ENCODE measurements at places on chromosomes 6 and 20. TPM values are rescaled to one million over a fixed set of nuclear protein-coding genes. Genes with fewer than 3 reads are reported as not detected.

The SOX18 gene
- not detected for total RNA-seq

The TRIM10 gene
- total RNA-seq: not detected

The MAS1 gene
- not detected for total RNA-seq

The ANKRD60 gene
- not detected for total RNA-seq

The CD24 gene
- not detected for total RNA-seq

The SLCO4A1 gene
- total RNA-seq: 7.2 TPM

The KCNG1 gene
- 5.5 TPM for total RNA-seq

The XKR7 gene
- total RNA-seq: not detected

The CNKSR3 gene
- 4.9 TPM for total RNA-seq

The LTA gene
- total RNA-seq: not detected

The PDYN gene
- not detected for total RNA-seq

The AGER gene
- total RNA-seq: 0.20 TPM

The CFB gene
- 10.7 TPM for total RNA-seq

The CSNK2B gene
- total RNA-seq: 189 TPM

The HLA-DQA2 gene
- total RNA-seq: not detected

The HLA-DPA1 gene
- total RNA-seq: 7.0 TPM

The OXT gene
- 0.39 TPM for total RNA-seq

The MYL9 gene
- total RNA-seq: 23.1 TPM

The ZFP57 gene
- 2.7 TPM for total RNA-seq

The CYP24A1 gene
- not detected for total RNA-seq

The SNAP25 gene
- total RNA-seq: 4.5 TPM

The BCL2L1 gene
- 159 TPM for total RNA-seq

The OR2B3 gene
- not detected for total RNA-seq

The LY6G5B gene
- total RNA-seq: 4.3 TPM

The ZNF334 gene
- total RNA-seq: 0.37 TPM

The PRSS35 gene
- total RNA-seq: 0.37 TPM

The NMBR gene
- 0.37 TPM for total RNA-seq
